Fibroblast of skin of back (primary cell): ENCODE measurements at places on chromosomes 7 and 10.
A peak's percentile ranks its signal among the peaks of the same experiment; 100 is the strongest.

- DNase-seq, result peak; percentile 26
Measured at GRCh38 chr7:27863880-27864279, 123.9 kb downstream of the TAX1BP1 start.

DNA sequence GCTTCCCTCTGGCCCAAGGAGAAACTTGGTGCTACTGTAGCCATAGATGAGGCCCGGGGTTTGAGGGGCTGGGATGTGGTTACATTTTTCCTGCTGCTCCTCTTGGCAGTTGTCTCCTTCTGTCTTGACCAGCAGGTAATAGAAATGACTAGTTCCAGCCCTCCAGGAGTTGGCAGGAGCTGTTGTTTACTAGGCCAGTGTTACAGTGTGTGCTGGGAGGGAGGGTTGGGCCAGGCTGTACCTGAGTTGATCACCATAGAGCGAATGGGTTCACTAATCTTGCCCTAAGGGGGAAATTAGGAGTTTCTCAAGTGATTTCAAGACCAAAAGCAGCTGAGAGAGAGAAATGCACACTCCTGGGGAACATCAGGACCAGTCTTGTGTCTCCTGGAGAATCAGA lies 34.9 kb downstream of the PAX2 start:
- DNase-seq, result no peak

DNA sequence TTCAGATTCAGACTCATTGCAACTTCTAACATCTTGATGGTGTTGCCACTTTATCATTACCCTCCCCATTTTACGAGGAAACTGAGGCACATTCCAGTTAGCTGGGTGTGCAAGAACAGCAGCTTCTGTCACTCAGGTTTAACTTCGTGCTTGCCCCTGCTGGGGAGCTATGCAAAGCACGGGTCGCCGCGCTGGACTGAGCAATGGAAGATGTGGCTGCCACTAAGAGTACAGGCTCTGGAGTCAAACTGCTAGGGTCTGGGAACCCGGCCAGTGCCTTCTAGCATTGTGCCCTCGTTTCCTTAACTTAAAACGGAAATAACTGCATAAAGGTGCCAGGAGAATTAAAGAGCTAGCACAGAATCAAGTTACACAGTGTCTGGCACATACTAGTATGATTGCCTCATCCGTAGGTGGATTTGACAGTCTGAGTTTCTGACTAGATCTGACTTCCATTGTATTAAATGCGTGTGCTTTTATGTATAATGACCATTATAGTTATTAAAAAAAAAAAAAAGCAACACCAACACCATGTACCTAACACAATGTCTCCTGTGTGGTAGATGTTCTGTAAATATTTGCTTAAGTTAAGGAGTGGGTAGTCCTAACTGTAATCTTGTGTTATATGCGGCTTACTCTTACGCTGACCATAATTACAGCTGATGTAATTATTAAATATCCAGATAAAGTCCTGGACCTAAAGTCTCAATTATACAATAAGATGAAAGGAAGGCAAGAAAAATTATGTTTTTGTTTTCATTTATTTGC lies 842 bp downstream of the ZNF22 start:
- DNase-seq, result peak; percentile 68

- DNase-seq, result peak; percentile 37
Measured at GRCh38 chr10:101829561-101830315, 11.5 kb upstream of the OGA start.

DNA sequence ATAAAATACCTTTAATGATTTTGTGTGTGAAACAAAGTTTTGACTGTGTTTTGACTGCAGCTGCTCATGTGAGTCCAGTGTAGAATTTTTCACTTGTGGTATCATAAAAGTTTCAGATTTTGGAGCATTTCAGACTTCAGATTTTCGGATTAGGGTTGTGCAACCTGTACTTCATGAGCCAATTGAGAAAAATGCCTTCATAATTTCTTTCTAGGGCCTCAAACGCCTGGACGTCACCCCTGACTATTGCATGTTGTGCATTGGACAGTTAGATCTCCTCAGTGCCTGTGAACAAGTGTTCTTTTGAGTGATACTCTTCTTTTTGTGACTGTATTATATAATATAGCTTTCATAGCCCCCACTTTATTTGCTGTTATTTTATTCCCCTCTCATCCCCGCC lies 161.1 kb downstream of the AUTS2 start:
- DNase-seq, result no peak
